CD8-positive, alpha-beta memory T cell (primary cell): ENCODE measurements at places on chromosomes 7 and 10.

DNA sequence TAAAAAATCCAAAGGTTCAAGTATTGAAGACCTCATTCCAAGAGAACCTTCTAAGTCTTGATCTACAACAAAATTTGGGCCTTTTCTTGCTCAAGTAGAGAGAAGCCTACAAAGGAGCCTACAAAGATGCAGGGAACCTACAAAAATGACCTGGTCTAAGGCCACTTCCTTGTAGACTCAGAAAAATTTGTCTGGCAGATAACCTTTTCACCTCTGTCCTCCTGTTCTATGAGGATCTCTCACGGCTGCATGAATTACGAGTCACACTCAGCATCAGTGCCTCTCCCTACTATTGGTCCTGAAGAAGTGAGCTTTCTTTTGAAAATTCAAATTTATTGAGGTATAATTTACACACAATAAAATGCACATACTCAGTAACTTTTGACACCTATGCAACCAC lies 29.3 kb downstream of the CCNJ start:
- DNase-seq: no peak

DNA sequence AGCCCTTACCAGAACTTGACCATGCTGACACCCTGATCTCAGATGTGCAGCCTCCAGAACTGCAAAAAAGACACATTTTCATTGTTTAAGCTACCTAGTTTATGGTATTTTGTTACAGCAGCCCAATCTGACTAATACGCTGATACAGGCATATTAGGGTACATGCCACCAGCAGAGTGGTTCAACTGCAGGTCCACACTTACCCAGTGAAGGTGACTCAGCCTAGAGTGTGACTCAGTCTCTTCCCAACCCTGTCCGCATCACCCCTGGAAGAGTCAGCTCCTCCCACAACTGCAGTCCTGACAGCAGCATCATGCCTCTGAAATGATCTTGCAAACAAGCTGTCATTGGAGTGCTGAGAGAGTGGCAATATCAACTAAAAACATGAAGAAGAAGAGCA lies 30.8 kb upstream of the GOT1 start:
- no peak for DNase-seq

DNA sequence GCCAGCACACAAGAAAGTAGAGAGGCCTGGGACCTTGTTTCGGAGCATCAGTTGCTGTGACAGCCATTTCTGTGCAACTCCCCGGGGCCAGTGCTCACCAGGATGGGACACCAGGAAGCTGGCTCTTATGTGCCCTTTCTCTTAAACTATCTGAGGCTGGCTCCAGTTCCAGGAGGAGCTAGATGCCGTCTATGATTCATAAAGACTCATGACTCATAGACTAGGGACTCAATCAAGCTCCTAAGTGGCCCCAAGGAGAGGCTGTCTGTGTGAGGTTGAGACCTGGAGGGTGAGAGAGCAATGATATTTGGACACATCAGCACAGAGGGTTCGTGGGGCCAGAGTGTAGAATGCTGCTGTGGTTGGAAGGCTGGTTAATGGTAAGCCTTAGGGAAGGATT lies 580.1 kb downstream of the CCSER2 start:
- no peak for DNase-seq

- DNase-seq: no peak
Observed at GRCh38 chr7:79412915-79413314, 40.6 kb downstream of the MAGI2 start.

DNA sequence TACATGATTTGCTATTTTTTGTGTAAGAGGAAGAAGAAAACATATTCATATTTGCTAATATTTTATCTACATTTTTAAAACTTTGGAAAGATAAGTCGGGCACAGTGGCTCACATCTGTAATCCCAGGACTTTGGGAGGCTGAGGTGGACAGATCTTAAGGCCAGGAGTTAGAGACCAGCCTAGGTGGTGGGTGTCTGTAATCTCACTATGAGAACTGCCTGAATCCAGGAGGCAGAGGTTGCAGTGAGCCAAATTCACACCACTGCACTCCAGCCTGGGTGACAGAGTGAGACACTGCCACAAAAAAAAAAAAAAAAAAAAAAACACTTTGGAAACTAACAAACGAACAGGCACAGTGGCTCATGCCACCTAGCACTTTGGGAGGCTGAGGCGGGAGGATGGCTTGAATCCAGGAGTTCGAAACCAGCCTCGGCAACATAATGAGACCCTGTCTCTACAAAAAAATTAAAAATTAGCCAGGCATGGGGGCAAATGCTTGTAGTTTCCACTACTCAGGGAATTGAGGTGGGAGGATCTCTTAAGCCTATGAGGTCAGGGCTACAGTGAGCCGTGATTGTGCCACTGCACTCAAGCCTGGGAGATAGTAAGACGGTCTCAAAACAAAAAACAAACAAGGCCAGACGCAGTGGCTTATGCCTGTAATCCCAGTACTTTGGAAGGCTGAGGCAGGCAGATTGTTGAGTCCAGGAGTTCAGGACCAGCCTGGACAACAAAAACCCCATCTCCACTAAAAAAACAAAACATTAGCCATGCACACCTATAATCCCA lies 25.6 kb downstream of the HERC4 start:
- no peak for DNase-seq

DNA sequence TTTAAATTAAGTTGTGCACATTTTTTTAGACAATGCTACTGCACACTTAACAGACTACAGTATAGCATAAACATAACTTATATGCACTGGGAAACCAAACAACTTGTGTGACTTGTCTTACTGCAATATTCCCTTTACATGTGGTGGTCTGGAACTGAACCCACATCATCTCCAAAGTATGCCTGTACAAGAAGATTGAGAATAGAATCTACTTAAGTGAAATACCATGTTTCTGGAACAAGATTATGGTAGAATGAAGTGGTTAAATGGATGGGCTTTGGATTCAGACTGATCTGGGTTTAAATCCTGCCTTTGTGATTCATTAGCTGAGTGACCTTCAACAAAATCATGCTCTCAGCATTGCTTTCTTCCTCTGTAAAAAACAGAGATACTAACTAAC lies 30.7 kb downstream of the CUL2 start:
- DNase-seq: no peak

GRCh38 chr10:130711072-130711471 lies 574.9 kb downstream of the GLRX3 start:
- no peak for DNase-seq

DNA sequence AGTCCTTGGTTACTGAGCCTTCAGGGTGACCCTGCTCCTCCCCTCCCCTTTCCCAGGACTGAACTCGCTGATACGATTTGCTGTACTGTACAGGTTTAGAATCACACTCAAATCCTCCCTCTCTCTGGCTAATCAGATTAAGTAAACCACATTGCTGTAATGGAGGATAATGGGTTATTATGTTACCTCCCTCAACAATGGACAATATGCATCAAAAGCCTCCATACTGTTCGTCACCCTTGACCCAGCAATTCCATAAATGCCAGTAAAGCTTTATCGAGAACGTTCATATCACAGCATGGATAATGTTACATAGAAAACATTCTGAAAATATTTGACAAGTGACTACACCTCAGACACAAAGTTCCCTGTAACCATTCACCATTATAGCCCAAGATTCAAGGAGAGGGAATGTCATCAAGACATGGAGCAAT lies 61.7 kb downstream of the FAM107B start:
- no peak for DNase-seq

- DNase-seq: no peak
Observed at GRCh38 chr10:35316218-35316967, 19.9 kb upstream of the CCNY start.

DNA sequence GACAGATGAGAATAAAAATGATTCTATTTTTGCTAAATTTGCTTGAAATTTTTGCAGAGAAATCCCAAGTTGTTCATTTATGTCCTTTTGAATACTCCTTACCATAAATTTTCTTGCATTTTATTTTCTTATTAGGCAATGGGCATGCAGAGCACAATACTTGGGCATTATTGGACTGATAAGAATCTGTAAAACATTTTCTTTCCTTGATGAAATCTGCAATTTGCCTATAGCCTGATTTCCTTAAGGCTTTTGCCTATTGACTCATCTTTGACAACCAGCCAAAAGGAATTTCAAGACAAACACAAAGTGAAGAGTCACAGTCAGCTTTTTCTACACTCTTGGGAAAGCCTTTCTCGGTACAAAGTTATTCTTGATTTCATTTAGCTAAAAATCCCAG lies 30.5 kb upstream of the GNAT3 start:
- DNase-seq: no peak

DNA sequence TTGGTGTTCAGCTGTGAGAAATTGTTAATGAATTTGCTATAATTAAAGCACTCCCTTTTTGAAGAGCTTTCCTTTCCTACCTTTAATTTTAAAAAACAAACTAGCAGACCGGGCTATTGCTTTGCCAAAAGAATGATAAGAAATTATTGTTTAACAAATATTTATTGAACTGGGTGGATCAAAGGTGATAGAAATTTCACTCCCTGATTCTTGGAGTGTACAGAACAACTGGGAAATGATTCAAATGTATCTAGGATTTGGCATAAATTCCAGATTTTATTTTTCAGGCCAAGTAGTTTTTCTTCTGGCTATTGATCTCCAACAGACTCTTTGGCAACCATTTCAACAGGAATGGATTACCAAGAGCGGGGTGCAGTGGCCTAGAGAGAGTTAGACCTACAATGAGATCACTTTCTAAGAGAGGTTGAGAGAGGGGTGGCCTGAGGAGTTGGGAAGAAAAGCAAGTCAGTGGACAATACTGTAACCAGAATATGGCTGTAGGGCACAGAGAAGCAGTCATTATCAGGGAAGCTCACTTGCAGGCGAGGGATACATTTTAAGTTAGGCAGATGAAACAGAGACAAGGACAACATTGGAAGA lies 71.9 kb downstream of the PLXDC2 start:
- DNase-seq: no peak

GRCh38 chr10:2020836-2021235 lies 283.5 kb upstream of the ADARB2 start:
- DNase-seq: no peak

GRCh38 chr10:35959252-35959651 lies 317.2 kb upstream of the FZD8 start:
- DNase-seq: no peak

GRCh38 chr7:158445421-158446175 lies 142.0 kb downstream of the PTPRN2 start:
- no peak for DNase-seq

DNA sequence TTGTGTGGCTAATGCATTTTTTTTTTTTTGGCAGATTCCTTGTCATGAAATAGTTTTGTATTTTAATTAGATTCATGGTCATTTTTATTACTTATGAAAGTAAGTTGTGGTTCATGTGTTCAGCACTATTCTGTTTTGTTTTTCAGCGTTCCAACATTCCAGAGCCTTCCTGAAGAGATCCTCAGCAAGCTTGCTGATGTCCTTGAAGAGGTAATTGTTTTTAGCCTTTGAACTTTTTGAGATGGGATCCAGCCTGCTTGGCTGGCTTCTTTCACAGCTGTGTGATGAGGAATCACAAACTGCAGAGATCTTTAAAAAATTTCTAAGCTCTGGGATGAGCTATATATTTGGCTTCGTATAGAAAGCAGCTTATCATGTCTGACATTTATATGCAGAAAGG lies 208.0 kb upstream of the CSTF2T start:
- no peak for DNase-seq

DNA sequence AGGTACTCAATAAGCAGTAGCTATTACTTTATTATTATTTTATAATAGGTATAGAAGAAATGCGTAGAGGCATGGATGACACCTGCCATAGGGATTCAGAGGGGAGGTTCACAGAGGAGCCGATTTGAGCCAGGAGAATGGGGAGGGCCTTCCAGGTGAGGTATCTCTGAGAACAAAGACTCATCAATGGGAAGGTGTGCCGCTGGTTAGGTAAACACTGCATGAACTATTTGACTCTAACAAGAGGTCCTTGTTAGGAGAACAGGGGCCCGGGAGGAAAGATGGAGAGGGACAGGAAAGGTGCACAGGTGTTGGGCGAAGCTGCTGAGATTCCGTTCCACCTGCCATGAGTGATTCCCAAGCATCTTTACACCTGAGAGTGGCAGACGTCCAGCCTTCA lies 41.8 kb upstream of the TMEM273 start:
- DNase-seq: no peak

DNA sequence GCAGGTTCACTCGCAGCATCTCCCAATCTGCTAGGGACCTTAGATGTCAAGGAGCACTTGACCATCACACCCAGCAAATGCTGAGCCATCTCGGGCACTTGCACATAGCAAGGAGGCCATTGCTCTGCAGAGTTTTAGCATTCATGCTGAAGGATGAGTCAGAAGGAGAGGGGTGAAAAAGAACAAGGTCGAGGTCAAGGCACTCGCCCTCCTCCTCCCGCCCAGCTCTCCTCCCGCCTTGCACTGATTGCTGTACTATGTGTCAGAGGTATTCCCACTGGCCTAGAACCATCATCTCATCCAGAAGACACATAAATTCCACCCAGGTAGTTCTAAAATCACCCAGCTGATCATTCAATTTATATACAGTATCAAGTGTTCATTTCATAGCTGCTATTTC lies 255.1 kb upstream of the SP4 start:
- no peak for DNase-seq

DNA sequence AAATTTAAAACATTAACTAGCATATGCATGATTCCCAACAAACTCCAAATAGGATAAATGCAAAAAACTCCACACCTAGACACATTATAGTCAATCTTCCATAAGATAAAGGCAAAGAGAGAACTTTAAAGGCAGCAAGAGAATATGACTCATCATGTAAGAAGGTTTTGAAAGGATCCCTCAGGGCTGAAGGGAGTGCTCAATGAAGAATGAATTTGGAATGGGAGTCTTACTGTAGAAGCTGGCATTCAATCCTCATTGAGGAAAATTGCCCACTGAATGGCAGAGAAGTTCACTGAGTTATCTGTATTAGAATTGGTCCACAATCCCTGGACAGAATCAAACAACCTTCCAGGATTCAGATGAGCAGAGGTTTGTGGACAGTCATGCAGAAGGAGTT lies 26.1 kb upstream of the ZNF365 start:
- no peak for DNase-seq

- no peak for DNase-seq
Observed at GRCh38 chr7:106417273-106417902, 132.6 kb upstream of the NAMPT start.

- no peak for DNase-seq
Observed at GRCh38 chr7:129779602-129780256, 168.2 kb downstream of the NRF1 start.

GRCh38 chr7:27917774-27918314 lies 177.9 kb downstream of the TAX1BP1 start:
- DNase-seq: no peak

DNA sequence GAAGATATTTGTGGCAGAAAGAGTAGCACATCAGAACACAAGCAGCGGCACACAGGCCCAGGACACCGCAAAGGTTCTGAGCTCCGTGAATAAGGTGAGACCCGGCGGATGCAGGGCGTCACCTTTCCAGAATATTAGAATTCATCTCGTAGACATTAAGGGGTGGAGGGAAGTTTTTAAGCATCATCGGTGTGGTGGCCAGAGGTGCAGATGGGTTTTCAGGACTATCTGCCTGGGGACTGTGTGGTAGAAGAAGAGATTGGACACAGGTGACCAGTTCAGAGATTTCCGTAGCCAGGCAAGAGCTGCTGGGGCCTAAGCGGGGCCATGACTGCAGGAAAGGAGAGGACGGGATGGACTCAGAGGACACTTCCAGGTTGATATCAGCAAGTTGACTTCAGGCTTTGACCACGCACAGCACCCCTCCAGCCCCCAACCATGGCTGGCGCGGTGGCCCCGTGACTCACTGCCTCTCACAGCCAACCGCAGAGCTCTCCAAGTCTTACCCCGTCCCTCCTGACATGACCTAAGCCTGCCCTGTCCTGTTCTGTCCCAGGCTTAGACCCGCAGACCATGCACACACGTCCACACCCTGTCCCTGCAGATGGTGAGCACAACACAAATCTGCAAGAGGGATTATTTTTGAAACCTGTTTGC lies 97.2 kb downstream of the OAT start:
- no peak for DNase-seq

GRCh38 chr10:72728462-72728861 lies 36.5 kb downstream of the MCU start:
- no peak for DNase-seq
